ENCODE measurements at places on chromosomes 6 and 20.
A peak's percentile ranks its signal among the peaks of the same experiment; 100 is the strongest.

- H3K4me1 ChIP-seq, result peaks cover 8% of the 10 kb centered on the region
- H3K36me3 ChIP-seq, result no peaks in the 10 kb centered on the region
- H3K27ac ChIP-seq, result peak overlapping the region; percentile 98
- no peaks in the 10 kb centered on the region for H3K27me3 ChIP-seq
These were observed 1.3 kb upstream of the CDYL start for GRCh38 chr6:4774715-4775493.

GRCh38 chr6:121885399-121886152 is 450.1 kb downstream of the GJA1 start:
- no peaks in the 10 kb centered on the region for H3K27me3 ChIP-seq
- no peak overlapping the region for H3K4me3 ChIP-seq
- DNase-seq, result no peak
- no peak overlapping the region for H3K27ac ChIP-seq
- H3K36me3 ChIP-seq, result no peaks in the 10 kb centered on the region

DNA sequence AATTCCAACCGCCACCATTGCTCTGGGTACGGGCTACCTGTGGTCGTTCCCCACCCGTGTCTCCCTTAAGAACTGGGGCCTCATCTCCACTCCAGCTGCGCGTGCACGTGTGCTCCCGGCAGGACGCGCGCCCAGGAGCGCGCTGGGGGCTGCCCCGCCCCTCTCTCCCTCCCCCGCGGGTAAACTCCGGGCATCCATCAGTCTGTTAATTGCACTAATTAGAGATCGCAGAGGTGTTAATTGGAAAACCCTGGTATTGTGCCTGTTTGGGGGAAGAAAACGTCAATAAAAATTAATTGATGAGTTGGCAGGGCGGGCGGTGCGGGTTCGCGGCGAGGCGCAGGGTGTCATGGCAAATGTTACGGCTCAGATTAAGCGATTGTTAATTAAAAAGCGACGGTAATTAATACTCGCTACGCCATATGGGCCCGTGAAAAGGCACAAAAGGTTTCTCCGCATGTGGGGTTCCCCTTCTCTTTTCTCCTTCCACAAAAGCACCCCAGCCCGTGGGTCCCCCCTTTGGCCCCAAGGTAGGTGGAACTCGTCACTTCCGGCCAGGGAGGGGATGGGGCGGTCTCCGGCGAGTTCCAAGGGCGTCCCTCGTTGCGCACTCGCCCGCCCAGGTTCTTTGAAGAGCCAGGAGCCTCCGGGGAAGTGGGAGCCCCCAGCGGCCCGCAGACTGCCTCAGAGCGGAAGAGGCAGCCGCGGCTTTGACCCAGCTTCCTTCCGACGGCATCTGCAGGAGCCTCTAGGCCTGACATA is 14.4 kb downstream of the FOXP4 start:
- H3K4me1 ChIP-seq, result peaks cover 6% of the 10 kb centered on the region
- H3K27me3 ChIP-seq, result no peaks in the 10 kb centered on the region
- H3K36me3 ChIP-seq, result peaks cover under 1% of the 10 kb centered on the region
- DNase-seq, result no peak
- no peak overlapping the region for H3K27ac ChIP-seq

- no peak overlapping the region for H3K27ac ChIP-seq
- H3K4me3 ChIP-seq, result no peak overlapping the region
- no peaks in the 10 kb centered on the region for H3K36me3 ChIP-seq
- DNase-seq, result no peak
- H3K4me1 ChIP-seq, result no peaks in the 10 kb centered on the region
These were observed 229.3 kb downstream of the GRM1 start for GRCh38 chr6:146258206-146258605.

DNA sequence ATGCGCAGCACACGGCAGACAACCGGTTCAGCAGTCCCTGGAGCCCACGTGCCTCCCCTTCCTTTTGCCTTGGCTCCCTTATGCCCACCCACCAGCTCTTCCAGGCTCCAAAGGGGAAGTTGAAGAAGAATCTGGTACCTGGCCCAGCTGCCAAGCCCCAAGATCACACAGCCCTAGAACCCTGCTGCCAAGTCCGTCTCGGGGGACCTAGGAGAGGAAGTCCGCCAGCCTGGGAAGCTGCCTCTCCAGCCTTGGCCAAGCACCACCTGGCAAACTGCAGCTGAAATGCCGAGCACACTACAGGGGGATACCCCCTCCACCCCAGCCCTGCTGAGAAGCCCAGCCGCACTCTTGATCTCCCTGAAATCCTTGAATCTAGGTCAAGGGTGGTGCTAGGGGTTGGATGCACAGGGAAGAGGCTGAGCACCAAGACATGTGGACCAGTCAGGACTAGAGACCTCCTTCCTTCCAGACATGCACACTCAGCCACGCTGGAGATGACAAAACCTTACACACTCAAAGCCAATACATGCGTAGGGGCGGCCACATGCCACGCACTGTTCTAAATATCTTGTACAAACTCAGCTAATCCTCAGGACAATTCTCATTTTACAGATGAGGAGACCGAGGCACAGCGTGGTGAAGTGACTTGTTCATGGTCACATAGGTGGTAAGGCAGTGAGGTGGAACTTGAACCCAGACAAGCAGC is 124.1 kb downstream of the PREX1 start:
- no peak for DNase-seq
- no peak overlapping the region for H3K4me3 ChIP-seq

GRCh38 chr6:151701911-151702562 is 105.4 kb upstream of the ESR1 start:
- H3K4me3 ChIP-seq, result no peak overlapping the region
- H3K36me3 ChIP-seq, result no peaks in the 10 kb centered on the region
- peaks cover 5% of the 10 kb centered on the region for H3K4me1 ChIP-seq

DNA sequence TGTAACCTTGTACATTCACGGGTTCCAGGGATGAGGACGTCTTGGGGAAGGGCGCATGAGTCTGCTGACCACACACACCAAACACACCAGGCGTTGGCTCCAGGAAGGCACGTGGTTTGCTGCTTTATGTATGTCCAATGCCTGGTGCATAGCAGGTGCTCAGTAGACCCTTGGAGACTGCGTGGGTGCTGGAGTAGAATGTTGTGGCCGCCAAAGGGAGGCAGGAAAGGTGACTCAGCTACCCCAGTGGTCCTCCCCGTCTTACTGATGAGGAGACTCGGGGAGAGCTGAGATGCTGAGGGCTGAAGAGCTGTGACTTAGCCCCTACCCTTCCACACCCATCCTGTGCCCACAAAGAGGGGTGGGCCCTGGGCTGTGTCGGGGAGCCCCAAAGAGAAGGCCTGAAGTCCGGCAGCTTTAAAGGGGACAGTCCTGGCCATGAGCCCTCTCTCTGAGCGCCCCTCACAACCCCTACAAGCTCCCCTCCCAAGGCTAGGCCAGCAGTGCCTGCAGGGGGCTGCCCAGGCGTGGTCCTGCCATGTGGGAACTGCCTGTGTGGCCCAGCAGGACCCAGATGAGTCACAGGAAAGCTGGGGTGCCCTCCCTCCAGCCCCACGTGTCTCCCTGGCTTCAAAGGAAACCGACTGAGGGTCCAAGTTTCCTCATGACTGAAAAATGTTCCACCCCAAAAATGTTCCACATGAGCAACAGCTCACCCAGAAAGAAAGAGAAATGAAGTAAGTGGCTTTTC is 28.0 kb upstream of the PTGIS start:
- H3K27me3 ChIP-seq, result no peaks in the 10 kb centered on the region
- no peak overlapping the region for H3K4me3 ChIP-seq
- H3K27ac ChIP-seq, result no peak overlapping the region
- peaks cover 15% of the 10 kb centered on the region for H3K4me1 ChIP-seq

DNA sequence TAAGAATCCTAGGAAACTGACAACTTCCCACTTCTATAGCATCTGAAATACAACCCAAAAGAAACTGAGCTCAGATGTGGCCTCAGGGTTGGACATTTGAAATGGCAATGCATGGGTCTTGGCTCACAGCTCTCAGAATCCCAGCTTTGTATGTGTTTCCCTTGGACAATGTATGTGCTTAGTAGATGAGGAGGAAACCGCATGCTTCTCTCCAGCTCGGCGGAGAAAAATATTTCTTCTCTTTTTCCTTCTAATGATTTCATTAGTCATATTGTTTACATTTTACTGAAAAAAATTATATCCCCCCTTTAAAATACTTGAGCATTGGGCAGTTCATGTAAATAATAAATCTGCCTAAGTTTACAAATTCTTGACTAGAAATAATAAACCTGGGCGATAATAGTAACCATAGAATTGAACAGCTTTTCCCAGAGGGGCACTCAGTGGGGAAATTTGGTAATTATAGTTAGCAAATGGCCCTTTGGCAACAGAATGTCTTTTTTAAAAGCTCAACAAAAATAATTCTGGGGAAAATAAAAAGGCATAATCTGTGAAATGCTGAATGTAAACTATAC is 55.3 kb downstream of the PFDN4 start:
- DNase-seq, result no peak
- peaks cover 12% of the 10 kb centered on the region for H3K4me1 ChIP-seq
- H3K36me3 ChIP-seq, result no peaks in the 10 kb centered on the region

GRCh38 chr20:23101696-23102406 is 15.7 kb upstream of the CD93 start:
- no peak overlapping the region for H3K4me3 ChIP-seq
- H3K27me3 ChIP-seq, result no peaks in the 10 kb centered on the region
- no peak overlapping the region for H3K27ac ChIP-seq
- H3K4me1 ChIP-seq, result no peaks in the 10 kb centered on the region

GRCh38 chr6:130811932-130812331 is 15.3 kb upstream of the SMLR1 start:
- DNase-seq, result no peak
- no peaks in the 10 kb centered on the region for H3K27me3 ChIP-seq
- H3K36me3 ChIP-seq, result no peaks in the 10 kb centered on the region

- H3K27ac ChIP-seq, result no peak overlapping the region
- DNase-seq, result no peak
- no peaks in the 10 kb centered on the region for H3K4me1 ChIP-seq
- H3K36me3 ChIP-seq, result peaks cover 2% of the 10 kb centered on the region
- H3K4me3 ChIP-seq, result no peak overlapping the region
These were observed 99.6 kb upstream of the HMGCLL1 start for GRCh38 chr6:55678330-55679224.

- DNase-seq, result no peak
- no peaks in the 10 kb centered on the region for H3K4me1 ChIP-seq
- H3K27ac ChIP-seq, result no peak overlapping the region
- peaks cover 36% of the 10 kb centered on the region for H3K27me3 ChIP-seq
- no peak overlapping the region for H3K4me3 ChIP-seq
These were observed 19.5 kb upstream of the SLC22A7 start for GRCh38 chr6:43278524-43279078.

DNA sequence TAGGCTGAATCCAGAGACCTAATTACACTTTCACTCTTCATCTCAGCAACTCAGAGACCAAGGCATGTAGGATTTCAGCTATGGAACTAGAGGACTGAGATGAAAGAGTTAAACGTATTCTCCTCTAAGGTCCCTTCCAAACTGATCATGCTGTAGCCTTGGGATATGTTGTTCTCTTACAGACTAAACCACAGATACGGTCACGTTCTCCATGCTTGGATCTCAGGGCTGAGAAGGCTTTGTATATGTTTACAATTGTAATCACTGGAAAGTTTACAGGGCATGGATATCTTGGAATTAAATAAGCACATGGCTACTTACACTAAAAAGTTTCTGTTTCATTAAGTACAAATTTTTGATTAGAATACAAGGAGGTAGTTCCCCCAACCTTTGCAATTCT is 50.1 kb downstream of the PKIB start:
- no peak overlapping the region for H3K4me3 ChIP-seq
- no peaks in the 10 kb centered on the region for H3K27me3 ChIP-seq
- no peak overlapping the region for H3K27ac ChIP-seq
- H3K36me3 ChIP-seq, result no peaks in the 10 kb centered on the region

DNA sequence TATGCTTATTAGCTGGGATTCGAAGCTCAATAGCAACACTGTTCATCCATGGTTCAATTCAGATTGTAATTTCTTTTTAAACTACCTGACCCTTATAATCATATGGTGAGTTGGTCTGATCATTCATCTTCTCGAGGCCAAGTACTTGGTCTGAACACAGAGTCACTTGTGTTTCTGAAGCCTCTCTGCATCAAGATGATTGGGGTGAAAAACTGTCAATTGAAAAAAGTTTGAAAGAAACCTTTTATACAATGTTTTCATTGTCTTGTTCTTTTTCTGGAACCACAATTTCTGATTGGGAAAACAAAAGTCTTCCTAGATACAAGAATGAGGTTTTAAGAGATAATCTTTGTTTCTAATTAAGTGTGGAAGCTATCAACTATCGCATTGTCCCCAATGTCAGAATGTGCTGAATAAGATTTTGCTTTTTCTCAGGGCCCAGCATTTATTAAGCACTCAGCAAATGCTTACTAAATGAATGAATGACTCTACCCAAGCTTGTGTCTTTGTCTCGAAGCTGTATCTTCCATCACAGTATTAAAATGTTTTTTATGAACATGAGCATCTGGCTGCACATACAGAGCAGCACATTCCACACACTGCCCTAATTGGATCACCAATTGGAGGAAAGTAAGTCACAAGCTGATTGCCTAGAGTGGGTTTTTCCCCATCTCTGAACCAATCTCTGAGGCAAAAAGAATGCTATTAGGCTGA is 45.0 kb upstream of the MOXD1 start:
- H3K4me1 ChIP-seq, result no peaks in the 10 kb centered on the region
- no peak overlapping the region for H3K27ac ChIP-seq
- H3K27me3 ChIP-seq, result no peaks in the 10 kb centered on the region
- no peak for DNase-seq

- H3K4me1 ChIP-seq, result no peaks in the 10 kb centered on the region
- no peak overlapping the region for H3K4me3 ChIP-seq
- DNase-seq, result peak; percentile 58
- no peaks in the 10 kb centered on the region for H3K36me3 ChIP-seq
These were observed 58.7 kb downstream of the BCKDHB start for GRCh38 chr6:80165143-80165542.

DNA sequence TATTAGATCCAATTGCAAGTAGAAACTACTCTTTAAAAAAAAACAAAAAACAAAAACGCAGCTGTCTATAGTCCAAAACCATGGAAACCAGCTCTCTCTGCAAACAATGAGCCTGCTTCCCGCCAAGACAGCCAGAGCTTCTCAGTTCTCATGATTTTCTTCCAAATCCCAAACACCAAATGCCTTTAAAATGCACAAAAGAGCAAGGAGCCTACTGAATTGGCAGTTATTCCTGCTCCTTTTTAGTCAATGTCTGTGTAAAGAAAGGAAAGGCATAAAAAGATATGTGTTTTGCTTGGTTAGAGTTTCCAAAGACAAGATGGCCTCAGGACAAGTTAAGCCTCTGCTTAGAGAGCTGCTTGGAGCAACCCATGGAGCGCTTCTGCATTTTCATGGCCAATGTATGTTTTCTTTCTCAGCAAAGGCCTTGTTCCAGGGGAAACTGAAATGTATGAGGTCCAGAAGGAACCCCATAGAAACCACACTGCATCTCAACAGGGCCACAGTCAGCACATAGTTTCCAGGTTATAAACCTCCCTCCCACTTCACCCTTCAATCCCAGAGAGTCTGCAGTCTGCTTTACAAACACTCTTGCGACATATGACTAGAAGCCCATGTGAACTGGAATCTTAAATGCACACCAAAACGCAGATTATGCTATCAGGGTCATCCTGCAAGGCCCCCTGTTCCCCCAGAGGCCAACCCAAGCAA is 209.3 kb upstream of the TAB2 start:
- H3K4me1 ChIP-seq, result no peaks in the 10 kb centered on the region
- no peaks in the 10 kb centered on the region for H3K27me3 ChIP-seq
- H3K36me3 ChIP-seq, result no peaks in the 10 kb centered on the region
- H3K4me3 ChIP-seq, result no peak overlapping the region
- no peak for DNase-seq

DNA sequence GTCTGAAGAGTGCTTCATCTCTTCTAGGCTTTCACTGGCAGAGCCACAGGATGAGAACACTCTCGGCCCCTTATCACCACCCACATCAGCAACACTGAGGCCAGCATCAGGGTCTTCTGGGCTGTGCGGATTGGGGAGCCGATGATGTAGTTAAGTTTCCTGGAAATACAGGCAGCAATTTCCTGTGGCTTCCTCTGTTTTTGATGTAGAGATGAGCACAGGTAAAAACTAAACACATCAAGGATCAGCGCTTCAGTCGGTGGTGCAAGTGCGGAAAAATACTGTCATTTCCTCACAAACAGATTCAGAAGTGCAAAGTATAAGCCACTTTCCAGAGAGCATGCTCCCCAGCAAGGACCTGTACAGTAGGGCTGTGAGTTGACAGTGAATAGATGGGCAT is 62.6 kb downstream of the BACH2 start:
- DNase-seq, result no peak
